Smooth muscle cell of trachea (primary cell): ENCODE measurements at places on chromosomes 1 and 21. TPM values are rescaled to one million over a fixed set of nuclear protein-coding genes. Genes with fewer than 3 reads are reported as not detected.

The CAPN8 gene
- total RNA-seq = not detected in 2 replicates

The NPHS2 gene
- total RNA-seq = not detected in 2 replicates

The AMY1B gene
- not detected in 2 replicates for total RNA-seq

The HOOK1 gene
- under 0.01 TPM in 1 of 2 replicates, not detected in the other for total RNA-seq

The KCNJ9 gene
- total RNA-seq = under 0.01 TPM in 1 of 2 replicates, not detected in the other

The FHL3 gene
- 16.6 and 31.1 TPM in 2 replicates for total RNA-seq

The C1orf174 gene
- 28.1 and 28.2 TPM in 2 replicates for total RNA-seq

The TMPRSS15 gene
- not detected in 2 replicates for total RNA-seq

The DNAJC6 gene
- total RNA-seq = 0.44 and 0.83 TPM in 2 replicates

The ATP5PF gene
- 28.4 and 67.2 TPM in 2 replicates for total RNA-seq

The RGS18 gene
- total RNA-seq = not detected in 2 replicates

The SIK1 gene
- total RNA-seq = 0.33 TPM in 1 of 2 replicates, not detected in the other

The CD48 gene
- total RNA-seq = not detected in 2 replicates

The RPF1 gene
- total RNA-seq = 23.5 and 38.7 TPM in 2 replicates

The TMOD4 gene
- total RNA-seq = 0.17 and 0.29 TPM in 2 replicates

The GJA8 gene
- total RNA-seq = not detected in 2 replicates

The YIPF1 gene
- 22.5 and 25.8 TPM in 2 replicates for total RNA-seq

The S100A14 gene
- 0.33 TPM in 1 of 2 replicates, not detected in the other for total RNA-seq

The ZFP69B gene
- 2.2 and 3.8 TPM in 2 replicates for total RNA-seq

The CPLANE2 gene
- 9.5 and 15.9 TPM in 2 replicates for total RNA-seq

The SCYL3 gene
- total RNA-seq = 12.8 and 13.6 TPM in 2 replicates

The OR2G2 gene
- not detected in 2 replicates for total RNA-seq

The BSND gene
- total RNA-seq = not detected in 2 replicates
